Naive thymus-derived CD8-positive, alpha-beta T cell (primary cell): ENCODE measurements at places on chromosomes 7 and 10. TPM values are rescaled to one million over a fixed set of nuclear protein-coding genes. Genes with fewer than 3 reads are reported as not detected.

The PDE6C gene
- not detected for total RNA-seq

DNA sequence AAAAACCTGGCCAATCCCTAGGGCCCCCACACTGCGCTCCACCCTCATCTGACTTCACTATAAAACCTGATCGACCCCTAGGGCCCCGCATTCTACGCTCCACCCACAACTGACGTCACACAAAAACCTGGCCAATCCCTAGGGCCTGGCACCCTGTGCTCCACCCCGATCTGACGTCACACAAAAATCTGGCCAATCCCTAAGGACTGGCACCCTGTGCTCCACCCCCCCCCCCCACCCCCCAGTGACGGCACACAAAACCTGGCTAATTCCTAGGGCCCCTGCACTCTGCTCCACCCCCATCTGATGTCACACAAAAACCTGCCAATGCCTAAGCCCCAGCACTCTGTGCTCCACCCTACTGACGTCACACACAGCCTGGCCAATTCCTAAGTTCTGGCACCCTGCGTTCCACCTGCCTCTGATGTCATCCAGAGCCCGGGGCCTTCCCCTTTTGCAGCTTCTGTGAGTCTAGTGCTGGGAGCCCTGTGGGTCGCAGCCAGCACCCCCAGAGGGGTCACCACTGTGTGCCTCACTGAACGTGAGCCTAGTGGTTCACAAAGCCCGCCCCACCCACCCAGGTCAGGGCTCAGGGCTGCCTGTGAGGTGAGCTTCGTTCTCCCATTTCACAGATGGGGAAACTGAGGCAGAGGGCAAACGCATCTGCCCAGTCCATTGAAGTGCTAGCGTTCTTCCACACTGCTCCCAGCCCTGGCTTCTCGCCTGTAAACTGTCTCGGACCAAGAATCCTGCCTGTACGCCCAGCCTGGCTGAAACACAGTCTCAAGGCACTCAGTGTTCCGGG is 40.6 kb downstream of the MICALL2 start:
- DNase-seq, result no peak

DNA sequence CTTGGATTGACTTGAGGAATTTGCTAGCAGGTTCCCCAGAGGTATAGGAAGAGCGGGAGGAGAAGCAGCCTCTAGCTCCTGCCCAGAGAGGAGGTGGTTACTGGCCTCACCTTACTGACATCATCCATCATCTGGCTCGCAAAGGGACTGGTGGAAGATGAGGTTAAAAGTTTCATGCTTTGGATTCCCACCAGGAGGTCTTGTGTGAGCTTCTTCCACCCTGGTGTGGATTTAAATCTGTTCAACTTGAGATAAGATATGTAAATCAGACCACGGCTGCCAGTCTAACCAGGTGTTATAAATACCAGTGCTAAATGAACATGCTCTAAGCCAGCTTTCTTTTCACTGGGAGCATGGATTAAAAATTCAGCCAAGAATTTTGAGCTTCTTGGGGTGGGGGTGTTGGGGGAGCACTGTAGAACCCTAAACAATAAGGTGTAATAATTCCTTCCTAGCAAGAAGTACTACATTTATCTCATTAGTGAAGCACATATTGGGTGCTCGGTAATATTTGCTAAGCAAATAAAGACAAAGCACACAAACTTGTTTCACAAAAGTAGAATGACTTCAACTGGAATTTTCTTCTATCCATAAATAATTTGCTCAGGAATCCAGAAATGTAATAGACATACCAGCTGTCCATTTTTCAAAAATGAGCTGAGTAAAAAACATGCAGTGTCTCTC is 7.8 kb downstream of the PROSER2 start:
- no peak for DNase-seq

GRCh38 chr7:141369422-141369821 is 181.8 kb upstream of the AGK start:
- DNase-seq, result no peak

GRCh38 chr7:105136221-105136620 is 122.2 kb downstream of the KMT2E start:
- DNase-seq, result no peak

GRCh38 chr7:76347710-76348109 is 11.1 kb downstream of the YWHAG start:
- DNase-seq, result no peak
